ENCODE measurements at places on chromosomes 12 and 14. TPM values are rescaled to one million over a fixed set of nuclear protein-coding genes. Genes with fewer than 3 reads are reported as not detected.

Gene GALNT16
- total RNA-seq, result not detected

GRCh38 chr14:77212943-77213678 lies 31.5 kb downstream of the TMEM63C start:
- DNase-seq, result peak; percentile 65

Gene LAG3
- total RNA-seq, result 0.05 TPM

- DNase-seq, result no peak
Observed at GRCh38 chr12:109753054-109753401, 39.4 kb downstream of the FAM222A start.
